ENCODE measurements at places on chromosomes 2 and 18.

- DNase-seq = no peak
Measured at GRCh38 chr2:16870491-16871076, 204.9 kb upstream of the CYRIA start.

DNA sequence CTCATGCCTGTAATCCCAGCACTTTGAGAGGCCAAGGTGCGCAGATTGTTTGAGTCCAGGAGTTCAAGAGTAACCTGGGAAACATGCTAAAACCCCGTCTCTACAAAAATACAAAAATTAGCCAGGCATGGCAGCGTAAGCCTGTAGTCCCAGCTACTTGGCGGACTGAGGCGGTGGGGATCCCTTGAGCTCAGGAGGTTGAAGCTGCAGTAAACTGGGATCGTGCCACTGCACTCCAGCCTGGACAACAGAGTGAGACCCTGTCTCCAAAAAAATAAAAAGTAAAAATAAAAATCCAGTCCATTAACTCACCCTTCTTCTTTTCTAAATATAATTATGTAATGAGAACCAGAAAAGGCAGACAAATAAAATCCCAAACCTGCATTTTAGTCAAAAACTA, 8.2 kb downstream of the BAZ2B start:
- DNase-seq = no peak

GRCh38 chr2:166784296-166784946, 103.9 kb upstream of the XIRP2 start:
- peak; percentile 85 for DNase-seq

GRCh38 chr2:211085056-211085680, 528.8 kb downstream of the CPS1 start:
- DNase-seq = no peak

DNA sequence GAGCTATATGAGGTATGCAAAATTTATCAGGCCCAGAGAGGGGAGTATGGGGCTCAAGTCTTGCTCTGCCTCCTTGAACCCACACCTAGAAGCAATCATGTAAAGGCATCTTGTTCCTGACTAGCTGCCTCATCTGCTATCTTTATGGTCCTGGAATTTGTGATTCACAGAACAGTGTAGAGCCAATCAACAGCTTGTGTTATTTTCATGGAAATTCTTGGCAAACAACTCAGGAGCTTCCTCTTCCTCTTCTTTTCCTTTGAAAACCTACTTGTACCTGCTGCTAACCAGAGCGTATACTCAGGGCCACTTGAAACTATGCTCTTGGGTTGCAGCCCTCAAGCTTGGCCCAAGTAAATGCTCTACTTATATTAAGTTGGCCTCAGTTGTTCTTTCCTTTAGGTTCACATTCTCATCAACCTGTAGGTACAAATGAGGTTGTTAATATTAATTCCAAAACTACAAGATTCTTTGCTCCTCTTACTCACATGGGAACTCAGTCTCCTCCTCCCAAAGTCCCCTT, 3.5 kb upstream of the NOSTRIN start:
- DNase-seq = no peak

- no peak for DNase-seq
Measured at GRCh38 chr2:148764815-148765214, 110.2 kb upstream of the KIF5C start.

- DNase-seq = no peak
Measured at GRCh38 chr2:146451972-146452371, 1392.9 kb upstream of the ACVR2A start.

DNA sequence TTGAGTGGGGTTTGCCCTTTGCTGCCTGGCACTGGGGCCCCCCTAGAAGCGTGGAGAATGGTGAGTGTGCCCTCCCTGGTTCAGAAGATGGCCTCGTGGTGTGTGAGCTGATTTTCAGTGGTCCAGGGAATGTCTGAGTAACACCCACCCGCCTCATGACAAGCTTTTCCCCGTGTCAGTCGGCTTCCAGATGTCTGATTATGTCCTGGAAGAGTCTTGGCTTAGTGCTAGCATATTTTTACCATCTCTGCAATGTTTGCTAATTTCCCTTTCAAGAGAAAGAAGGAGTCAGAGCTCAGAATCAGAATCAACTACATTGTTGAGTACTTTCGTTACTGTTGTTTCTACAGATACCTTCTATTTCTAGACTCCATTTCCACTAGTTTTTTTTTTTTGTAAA, 214.7 kb downstream of the SEPTIN10 start:
- DNase-seq = no peak

GRCh38 chr2:36800381-36800780, 103.9 kb downstream of the VIT start:
- no peak for DNase-seq

DNA sequence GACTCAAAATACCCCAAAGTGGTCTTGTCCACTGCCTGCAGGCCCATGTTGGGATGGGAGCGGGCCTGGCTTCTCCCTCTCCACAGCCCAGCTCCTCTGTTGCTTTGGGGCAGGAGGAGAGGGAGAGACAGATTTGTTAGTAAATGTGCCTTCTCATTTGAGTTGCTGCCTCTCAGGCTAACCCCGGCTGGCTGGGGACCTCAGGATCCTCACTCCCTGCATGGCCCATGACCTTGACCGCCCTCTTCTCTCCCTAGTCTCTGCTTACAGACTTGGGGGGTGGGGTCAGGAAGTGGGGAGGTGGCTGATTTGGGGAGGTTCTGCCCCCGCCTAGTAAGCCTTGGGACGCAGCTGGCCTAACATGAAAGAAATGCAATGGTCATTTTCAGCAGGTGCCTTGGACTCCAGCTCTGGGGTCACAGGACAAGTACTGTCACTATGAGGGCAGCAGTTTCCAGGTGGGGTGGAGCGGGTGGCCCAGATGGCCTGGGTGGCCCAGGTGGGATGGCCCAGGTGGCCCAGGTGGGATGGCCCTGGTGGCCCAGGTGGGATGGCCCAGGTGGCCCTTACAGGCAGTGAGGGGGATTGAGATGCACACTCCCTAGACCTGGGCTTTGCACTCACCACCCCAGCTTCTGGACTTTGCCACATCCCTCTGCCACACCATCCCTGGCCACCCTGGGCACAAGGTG, 24.1 kb downstream of the HJURP start:
- DNase-seq = no peak

GRCh38 chr2:1743396-1744150, 742 bp downstream of the PXDN start:
- peak; percentile 78 for DNase-seq

DNA sequence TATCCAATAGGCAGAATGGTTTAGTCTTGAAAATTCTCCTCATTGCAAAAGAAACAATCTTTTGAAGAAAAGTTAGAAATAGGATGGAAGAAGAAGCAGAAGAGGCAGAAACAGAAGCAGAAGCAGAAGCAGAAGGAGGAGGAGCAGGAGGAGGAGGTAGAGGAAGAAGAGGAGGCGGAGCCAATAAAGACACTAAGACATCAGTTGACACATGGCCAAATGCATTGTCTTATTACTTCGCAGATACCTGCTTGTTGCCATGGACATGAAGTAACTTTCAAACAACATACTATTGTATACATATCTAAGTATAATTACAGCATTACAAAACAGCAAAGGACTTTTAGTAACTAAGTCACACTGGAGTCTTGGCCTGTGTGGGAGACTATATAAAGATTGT, 606.3 kb downstream of the METTL4 start:
- DNase-seq = no peak

GRCh38 chr2:134718817-134719814, at the start of gene TMEM163:
Gene TMEM163, minus strand, starts transcription at chr2:134719000.
- no peak for DNase-seq

- DNase-seq = no peak
Measured at GRCh38 chr18:57728941-57729511, 74.1 kb downstream of the ATP8B1 start.

DNA sequence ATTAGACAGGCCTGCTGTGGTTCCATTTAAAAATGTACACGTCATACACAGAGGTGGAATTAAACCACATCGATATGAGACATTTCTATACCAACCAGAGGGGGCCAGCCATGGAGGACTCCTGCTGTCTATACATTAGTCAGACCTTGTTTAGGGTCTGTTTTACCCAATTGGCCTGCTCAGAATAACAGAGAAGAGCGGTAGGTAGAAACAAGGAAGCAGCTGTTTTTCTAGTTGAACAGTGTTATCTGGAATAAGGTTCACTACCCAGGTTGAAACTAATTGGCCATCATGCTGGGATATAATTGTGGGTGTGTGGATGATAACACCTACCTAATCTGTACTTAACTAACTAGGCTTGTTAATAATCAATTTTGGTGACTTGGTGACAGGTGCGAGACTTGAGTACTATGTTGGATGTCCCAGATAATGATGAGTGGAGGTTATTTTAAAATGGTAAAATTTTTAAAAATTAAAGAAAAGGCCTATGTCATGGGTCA, 47.5 kb downstream of the RHBDD1 start:
- DNase-seq = no peak

DNA sequence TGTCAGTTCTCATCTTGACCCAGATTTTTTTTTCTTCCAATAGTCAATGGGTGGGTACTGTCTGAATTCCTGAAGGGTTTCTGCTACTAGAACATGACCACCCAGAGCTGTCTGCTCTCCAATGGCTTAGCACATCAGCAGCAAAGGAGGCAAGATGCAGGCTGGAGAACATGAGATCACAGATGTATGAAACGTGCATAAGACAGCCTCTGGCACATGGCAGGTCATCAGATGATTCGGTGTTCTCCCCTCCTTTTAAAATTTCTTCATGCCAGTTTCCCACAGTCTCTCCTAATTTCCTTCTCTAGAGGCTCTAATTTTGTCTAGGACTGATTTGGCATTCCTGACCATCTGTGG, 359.3 kb upstream of the TNP1 start:
- DNase-seq = no peak

DNA sequence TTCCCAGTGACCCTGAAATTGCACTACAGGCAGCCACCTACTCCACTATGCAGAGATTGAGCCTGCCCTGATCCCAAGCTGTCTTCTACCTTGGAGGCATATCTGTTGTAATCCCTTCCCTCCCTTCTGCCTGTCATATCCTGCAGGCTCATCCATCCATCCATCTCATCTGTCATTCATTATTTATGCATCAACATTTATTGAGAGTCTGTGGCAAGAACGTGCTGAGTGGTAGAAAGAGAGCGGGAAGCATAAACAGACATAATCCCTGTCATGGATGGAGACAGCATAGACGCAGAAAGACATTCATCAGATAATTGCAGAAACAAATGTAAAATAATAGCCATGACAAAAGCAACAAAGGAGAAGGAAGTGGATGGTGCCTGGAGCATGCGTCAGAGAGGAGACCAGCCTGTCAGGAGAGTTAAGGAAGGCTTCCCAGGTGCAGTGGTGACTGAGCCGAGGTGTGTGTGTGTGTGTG, 110.7 kb upstream of the STPG4 start:
- DNase-seq = peak; percentile 78

DNA sequence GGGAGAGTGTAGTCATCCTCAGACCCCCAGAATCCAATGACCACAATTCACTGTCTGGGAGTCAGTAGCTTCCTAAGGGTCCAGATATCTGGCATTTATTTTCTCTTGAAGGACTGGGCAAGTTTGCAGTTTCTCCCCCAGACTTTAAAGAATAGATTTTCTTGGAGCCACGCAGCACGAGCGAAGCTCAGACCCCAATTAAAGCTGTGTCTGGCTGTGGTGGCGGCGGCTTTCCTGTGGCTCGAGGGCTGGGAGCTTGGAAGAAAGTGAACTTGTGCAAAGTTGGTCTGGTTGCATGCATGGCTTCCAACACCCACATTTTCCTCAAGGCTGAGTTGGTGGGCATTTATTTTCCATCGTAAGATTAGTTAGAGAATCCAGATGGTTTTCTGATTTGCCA, 105.0 kb downstream of the ACKR3 start:
- peak; percentile 31 for DNase-seq

GRCh38 chr18:63259567-63260379, 59.8 kb downstream of the BCL2 start:
- no peak for DNase-seq

DNA sequence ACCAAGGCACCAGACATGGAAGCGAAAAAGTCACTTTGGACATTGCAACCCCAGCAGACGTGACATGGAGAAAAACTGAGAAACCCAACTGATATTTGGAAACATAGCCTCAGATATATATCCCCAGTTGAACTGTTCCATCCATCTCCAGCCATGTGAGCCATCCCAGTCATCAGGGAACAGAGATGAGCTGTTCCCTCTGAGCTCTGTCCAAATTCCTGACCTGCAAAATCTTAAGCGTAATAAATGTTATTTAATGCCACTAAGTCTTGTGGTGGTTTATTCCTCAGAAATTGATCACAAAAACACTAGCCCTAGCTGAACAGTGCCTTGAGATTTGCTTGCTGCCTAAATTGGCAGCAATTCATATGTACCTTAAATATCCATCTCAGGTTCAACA, 182.8 kb downstream of the NRP2 start:
- DNase-seq = no peak

- no peak for DNase-seq
Measured at GRCh38 chr2:178074123-178075005, 1.8 kb upstream of the PDE11A start.

DNA sequence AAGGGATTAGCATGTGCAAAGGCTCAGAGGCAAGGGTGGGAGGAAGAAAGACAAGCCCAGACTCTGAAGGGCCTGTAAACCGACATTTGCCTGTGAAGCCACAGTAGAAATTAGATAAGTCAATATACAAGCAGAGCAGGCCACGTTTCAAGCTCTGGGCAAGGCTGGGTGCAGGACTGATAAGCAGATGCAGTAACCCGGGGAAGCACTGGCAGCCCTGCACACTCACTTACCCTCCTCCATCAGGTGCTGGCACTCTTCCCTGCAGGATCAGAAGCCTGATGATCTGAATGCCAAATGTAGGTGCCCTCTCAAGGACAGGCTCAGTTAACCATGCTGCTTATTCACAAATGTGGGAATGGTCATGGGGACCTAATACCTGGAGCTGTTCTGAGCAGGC, 46.3 kb upstream of the RAB12 start:
- DNase-seq = no peak

- DNase-seq = no peak
Measured at GRCh38 chr2:239292959-239293774, 107.7 kb downstream of the HDAC4 start.

- peak; percentile 63 for DNase-seq
Measured at GRCh38 chr2:207165121-207166038, at the start of gene KLF7. Gene KLF7, minus strand, starts transcription at chr2:207165948. Its CDS starts 380 bp downstream, at chr2:207165568.

All from islet precursor cell (in vitro differentiated cells).